ENCODE measurements at places on chromosomes 5 and 9.

GRCh38 chr9:135098400-135099105 lies 11.1 kb downstream of the OLFM1 start:
- DNase-seq = peak; percentile 68

DNA sequence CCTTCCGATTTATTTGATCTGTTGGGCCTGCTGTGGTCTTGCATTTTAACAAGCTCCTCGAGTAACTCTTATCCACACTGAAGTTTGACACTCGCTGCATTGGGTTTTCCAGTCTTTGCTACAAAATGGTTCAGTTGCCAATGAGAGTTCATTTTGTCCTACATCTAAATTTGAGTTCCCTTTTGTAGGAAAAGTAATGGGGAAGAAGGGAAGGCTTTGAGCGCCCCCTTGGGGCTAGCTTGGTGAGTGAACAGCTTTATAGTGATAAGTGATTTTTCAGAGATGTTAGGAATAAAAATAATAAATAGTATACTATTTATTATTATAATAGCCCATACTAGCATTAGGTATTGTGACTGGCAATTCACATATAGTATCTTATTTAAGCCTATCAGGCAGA lies 89.9 kb upstream of the GNAQ start:
- peak; percentile 78 for DNase-seq

- DNase-seq = no peak
These were observed 53.1 kb upstream of the ERBIN start for GRCh38 chr5:65873181-65873750.

DNA sequence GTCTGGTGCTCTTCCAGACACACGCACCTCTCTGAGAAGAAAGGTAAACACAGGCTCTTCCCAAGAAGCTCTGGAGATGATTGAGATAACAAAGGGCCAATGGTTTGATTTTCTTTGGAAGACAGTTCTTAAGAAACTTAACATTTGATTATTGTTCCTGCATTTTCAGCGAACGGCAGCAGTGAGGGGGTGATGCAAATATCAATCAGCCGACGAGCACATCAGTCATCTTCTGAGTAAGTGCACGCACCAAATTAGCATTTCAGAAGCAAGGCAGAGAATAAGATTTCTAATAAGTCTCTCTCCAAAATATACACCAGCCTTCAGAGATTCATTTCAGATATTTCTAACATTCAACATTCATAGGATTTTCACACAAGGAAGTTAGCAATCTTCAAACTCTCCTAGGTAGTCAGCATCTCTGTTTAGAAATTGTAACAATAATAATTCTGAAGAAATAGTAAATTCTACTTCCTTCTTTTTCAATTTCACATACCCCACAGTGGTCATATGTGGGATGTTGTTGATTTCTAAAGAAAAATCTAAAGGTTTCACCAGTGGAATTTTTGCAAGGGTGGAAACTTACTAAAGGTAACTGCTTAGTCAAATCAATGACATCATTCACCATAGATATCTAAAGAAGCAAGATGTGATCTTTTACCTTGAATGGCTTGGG lies 250.3 kb downstream of the SEC61B start:
- no peak for DNase-seq

GRCh38 chr5:112646139-112646936 lies 91.3 kb upstream of the APC start:
- no peak for DNase-seq

DNA sequence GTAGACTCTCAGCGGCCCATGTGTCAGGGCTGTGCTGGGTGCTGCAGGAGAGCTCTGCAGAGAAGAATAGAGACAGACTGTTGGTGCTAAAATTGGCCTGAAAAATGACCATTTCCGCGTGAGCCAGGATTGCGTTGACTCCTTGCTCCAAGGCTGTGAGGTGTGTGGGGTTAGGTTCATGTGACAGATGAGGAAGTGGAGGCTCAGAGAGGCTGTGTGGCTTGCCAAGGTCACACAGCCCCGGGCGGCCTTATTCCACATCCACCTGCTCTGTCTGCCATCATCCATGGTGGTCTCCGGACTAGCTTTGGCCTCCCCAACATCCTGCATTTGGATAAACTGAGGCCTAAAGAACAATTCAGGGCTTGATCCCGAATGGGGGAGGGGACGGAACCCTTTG lies 15.2 kb downstream of the NEK6 start:
- DNase-seq = no peak

DNA sequence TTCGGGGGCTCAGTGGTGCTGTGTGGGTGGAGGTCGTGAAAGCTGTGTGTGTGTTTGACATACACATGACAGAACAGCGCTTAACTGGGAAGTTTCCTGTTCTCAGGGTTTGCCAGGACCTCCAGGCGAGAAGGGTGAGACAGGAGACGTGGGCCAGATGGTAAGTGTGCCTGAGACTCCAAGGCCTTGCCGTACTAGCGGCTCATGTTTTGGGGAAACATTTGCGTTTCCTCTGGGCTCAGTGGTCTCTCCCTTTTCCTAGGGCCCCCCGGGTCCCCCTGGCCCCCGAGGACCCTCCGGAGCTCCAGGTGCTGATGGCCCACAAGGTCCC lies 68.3 kb upstream of the FCN2 start:
- DNase-seq = peak; percentile 54

- no peak for DNase-seq
These were observed 9.4 kb downstream of the WDR5 start for GRCh38 chr9:134145262-134145661.

DNA sequence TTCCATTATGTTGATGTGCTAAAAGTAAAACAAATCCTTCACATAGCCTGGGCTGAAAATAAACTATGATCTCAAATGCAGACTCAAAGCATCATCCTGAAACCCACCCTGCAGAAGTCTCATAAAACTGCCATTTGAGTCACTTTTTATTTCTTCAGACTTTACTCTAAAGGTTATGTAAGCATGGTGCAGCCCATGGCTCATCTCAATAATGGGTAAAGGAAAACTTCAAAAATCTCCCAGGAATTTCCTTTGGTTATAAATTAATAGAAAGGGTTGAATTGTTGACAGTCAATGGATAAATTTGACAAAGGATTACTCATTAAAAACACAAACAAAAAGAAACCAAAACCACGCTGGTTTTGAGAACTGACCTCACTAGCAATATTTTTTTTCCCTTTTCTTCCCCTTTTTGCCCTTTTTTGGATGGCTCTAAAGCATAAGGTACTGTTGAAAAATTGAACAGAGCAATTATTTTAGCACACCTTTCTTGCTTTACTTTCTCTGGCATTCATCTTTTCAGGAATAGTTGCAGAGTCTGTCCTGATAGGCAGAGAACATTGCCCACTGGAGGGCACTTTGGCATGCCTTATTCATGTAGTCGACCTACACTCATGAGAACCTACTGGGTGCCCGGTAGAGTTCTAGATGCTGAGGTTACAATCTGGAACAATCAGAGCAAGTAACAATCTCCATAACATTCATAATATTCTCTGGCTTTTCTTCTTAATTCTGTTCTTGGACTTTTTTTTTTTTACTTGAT lies 191.4 kb downstream of the TMEM167A start:
- DNase-seq = peak; percentile 18

DNA sequence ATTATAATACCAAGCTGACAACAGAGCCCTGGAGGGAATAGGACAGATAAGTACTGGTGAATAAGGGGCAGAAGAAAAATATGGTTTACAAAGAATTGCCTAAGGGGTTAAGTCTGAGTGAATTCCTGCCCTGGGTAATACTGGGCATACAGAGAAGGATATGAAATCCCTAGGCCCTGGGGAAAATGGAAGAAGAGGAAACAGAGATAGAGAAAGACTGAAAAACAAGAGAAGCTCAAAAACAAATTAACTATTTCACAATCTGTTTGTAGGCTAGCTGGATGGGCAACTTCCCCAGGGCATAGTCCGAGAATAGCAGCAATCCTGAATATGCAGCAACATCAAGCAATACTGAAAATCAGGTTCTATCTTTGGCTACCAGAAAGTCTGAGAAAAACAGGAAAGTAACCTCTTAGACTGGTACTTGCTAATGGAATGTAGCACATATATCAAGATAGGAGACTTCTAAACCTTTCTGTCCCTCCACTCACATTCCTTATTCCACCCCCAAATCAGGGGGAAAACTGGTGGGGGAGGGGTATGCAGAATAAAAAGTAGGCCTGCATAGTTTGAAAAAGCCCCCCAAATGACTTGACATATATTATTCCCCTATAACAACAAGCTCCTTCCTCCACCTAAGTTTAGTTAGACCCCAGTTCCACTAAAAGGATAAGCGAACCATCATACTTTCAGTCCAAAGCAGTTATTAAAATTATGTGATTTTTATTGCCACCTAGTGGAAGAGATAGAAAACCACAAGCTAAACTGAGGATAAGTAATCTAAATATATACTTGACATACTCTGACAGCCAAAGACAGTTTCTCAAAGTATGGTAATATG lies 20.6 kb downstream of the SLC38A9 start:
- DNase-seq = peak; percentile 79

GRCh38 chr9:137276473-137277328 lies 825 bp upstream of the TOR4A start:
- no peak for DNase-seq

GRCh38 chr9:72524820-72525540 lies 3.6 kb downstream of the TMC1 start:
- peak; percentile 86 for DNase-seq

GRCh38 chr5:4233671-4234070 lies 638.0 kb downstream of the IRX1 start:
- no peak for DNase-seq

GRCh38 chr9:125845271-125845808 lies 98.2 kb downstream of the PBX3 start:
- DNase-seq = peak; percentile 62

DNA sequence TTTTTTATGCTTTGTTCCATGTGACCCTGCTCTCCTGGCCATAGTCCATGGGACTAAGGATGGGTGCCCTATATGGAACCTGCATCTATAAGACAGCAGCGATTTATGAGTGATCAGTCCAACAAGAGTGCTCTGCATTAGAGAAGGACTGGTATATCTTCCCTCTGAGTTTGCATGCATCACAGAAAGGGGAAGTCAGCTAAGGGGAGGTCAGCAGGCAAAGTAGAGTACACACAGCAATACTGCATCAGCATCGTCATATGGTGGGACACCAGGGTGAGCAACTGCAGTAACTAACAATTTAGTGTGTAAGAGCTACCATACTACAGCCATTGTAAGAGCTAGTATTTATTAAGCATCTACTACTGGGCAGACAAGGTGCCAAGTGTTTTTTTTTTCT lies 311.3 kb downstream of the NDUFS4 start:
- no peak for DNase-seq

DNA sequence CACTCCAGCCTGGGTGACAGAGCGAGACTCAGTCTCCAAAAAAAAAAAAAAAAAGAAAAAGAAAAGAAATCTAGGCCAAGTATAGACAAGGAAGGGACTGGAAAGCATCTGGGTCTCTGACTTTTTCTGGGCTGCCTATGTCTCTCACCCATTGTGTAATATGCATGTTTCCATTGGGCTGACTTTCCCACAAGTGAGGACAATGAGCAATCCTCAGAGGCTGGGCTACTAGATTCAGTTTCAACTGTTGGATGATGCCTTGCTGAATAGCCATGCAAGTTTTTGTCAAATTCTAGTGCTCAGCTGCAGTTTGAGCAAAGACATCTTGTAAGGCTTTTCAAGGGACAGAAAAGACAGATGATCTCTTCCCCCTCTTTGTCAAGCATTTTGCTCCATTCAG lies 82.1 kb downstream of the PHAX start:
- no peak for DNase-seq

DNA sequence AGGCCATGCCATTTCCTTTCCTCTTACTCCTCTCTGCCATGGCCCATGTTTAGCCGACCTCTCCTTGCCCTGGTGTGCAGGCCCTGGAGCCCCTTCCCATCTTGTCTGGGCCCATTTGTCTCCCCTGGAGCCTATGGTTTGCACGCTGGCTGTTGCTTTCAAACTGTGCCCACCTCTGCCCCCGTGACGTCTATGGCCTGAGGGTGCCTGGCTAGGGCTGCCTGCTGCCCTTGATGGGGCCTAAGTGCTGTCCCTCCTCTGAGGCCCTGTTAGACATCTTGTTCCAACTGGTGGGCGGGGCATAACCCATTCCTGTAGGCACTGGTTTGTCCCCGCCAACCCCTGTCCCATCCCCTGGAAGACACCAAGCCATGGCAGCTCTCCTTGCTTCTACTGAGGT lies 22.7 kb upstream of the ENHO start:
- DNase-seq = no peak

GRCh38 chr5:118371973-118372831 lies 616.1 kb downstream of the DTWD2 start:
- no peak for DNase-seq

GRCh38 chr9:38026021-38026809 lies 42.8 kb downstream of the SHB start:
- DNase-seq = peak; percentile 95

GRCh38 chr5:133884569-133885311 lies 83.7 kb downstream of the C5orf15 start:
- DNase-seq = peak; percentile 97

DNA sequence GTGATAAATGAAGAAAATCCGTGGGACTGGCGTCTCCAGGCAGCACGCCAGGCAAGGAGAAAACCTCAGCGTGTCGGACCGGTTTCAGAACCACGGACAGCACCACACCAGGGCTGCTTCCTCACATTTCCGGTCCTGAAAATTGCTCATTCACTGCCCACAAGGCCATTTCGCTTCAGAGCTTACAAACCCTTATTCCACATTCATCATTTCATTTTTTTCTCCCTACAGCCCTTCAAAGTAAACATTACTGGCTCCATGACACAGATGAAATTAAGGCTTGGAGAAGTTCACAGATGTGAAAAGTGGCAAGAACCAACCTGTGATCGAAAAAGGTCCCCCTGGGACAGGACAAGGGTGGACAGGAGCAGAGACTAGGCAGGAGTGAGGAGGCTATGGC lies 1.5 kb upstream of the GPRIN1 start:
- DNase-seq = no peak

DNA sequence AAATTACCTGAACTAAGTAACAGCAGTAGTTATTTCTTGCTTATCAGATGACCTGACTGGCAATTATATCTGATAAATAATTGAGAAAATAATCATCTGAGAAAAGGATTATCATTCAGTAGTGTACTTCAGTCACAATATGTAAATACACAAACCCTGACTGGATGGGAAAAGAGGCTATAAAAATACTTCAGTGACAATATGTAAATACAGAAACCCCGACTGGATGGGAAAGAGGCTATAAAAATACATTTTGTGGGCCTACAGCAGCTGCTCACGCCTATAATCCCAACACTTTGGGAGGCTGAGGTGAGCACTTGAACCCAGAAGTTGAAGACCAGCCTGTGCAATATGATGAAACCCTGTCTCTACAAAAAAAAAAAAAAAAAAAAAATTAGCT lies 11.1 kb downstream of the UBAP2 start:
- DNase-seq = no peak

- DNase-seq = peak; percentile 24
These were observed 1.3 kb upstream of the HABP4 start for GRCh38 chr9:96448546-96449170.

GRCh38 chr5:149403923-149404745 lies 25.0 kb upstream of the IL17B start:
- DNase-seq = no peak

DNA sequence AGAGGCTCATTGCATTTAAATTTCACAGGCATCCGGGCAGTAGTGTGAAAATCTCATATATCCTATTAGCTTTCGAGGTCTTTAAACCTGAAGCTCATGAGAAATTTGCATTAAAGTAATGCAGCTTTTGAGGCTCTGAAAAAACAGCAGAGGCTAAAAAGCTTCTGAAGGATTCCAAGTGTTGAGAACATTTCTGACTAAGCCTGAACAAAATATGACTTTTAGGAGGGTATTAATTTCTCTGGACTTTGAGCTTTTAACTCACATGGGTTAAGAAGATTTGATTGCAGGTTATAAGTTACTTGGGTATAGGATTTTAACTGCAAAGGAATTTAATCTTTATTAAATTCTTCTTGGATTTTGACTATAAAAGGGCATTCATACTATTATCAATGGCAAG lies 743.9 kb downstream of the TLE1 start:
- DNase-seq = no peak

- DNase-seq = no peak
These were observed 14.2 kb upstream of the C5orf46 start for GRCh38 chr5:147920420-147921030.
